ENCODE measurements at places on chromosomes 2 and 18.

DNA sequence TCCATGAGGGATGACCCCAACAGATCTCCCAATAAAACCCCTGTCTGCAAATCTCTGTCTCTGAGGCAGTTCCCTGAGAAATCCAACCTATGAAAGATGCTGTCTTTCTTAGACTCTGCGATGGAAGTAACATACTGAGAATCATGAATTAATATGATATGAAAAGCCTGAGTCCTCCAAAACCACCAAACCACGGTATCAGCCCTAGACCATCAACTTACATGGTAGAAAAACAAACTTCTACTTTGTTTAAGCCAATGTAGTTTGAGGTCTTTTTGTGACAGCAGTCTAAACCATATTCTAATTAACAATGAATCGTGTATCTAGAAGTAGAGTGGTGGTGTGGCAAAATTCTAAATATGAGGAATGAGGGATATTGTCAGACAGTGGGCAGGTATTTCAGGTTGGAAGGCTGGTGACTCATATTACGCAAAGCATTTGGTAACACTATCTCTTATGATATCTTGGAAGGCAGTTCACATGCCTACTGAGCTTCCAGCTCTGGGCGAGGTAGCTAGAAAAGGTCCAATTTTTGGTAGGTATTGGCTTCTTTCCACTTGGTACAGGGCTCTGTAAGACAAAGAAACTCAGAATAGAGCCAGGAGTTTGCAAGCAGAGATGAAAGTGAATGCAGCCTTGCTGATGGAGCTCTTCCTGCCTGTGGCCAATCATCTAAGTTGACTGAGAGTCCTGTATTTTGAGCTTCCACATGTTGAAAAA is 215.8 kb downstream of the ZFP36L2 start:
- ATAC-seq = no peak

GRCh38 chr18:46858290-46858689 is 59.0 kb downstream of the PIAS2 start:
- no peak for ATAC-seq

GRCh38 chr2:207920721-207921120 is 104.6 kb downstream of the PLEKHM3 start:
- no peak for ATAC-seq

DNA sequence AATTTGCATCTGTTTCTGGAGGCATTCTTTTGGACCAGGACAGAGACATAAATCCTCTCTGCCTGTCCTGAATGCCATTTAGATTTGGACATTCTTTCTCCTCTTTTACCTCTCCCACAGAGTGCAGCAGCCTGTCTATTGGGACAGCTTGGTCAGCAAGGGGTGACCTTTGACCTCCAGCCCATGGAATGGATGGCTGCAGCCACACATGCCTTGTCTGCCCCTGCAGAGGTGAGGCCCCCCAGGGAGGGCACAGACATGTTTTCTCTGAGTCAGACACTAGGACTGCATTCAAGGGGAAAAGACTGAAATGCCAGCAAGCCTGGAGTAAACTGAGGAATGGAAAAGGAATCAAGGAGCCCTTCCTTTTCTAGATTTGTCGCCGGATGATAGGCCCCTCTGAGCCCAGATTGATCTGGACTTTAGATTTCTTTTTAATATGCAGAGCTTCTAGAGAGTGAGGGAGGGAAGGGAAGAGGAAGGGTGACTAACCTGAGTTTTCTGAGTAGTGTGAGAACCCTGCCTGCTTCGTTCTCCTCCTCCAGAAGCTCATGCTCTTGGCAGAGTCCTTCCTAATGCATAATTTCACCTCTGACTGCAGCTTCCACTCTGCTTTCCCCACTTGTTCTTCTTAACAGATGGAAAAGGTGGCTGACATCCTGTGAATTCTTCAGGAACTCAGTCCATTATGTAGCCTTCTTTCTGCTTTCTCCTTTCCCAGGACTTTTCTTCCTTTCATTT is 16.1 kb upstream of the TTLL4 start:
- no peak for ATAC-seq

DNA sequence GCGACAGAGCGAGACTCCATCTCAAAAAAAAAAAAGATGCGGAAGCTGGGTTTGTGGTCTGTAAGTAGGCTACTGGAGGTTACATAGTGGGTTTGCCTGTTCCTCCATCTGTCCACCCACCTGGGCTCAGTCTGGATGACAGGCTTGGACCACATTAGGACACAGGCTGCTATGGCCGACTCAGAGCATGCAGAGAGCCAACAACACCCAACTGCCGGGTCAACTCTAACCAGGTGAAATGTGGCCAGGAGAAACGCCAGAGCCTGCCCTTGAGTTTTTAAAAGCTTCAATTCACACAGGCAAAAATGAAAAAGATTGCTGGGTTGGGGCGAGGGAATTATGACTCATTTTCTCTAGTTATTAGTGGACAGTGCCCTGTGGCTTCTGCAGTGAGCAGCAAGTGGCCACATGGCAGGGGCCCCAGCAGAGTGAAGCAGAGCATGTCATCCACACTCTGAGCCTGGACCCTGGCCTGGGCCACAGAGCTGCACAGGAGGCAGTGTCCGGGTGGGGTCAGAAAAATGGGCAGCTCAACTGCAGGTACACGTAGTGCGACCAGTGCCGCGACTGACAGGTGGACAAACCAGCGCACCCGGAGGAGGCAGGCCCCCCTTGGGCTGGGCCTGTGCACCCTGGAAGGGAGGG is 67.4 kb downstream of the BIN1 start:
- ATAC-seq = peak; percentile 96

- ATAC-seq = no peak
Measured at GRCh38 chr2:149816756-149817551, 229.4 kb upstream of the MMADHC start.

DNA sequence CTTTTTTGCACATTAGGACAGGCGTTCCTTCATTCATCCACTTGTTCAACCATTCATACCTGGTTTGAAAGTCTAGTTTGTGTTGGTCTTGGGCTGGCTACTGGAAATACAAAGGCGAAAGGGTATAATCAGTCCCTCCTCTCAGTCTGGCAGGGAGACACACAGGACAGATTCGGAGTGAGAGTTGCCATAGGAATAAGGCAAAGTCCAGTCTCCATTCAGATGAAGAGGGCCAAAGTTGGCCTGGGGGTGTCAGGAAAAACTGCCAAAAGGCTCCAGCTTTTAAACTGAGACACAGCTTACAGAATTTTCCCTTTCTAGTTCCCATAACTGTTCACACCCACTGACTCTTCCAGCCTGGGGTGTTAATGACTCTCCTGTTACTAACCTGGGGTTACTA is 96.3 kb upstream of the AQP4 start:
- ATAC-seq = no peak

DNA sequence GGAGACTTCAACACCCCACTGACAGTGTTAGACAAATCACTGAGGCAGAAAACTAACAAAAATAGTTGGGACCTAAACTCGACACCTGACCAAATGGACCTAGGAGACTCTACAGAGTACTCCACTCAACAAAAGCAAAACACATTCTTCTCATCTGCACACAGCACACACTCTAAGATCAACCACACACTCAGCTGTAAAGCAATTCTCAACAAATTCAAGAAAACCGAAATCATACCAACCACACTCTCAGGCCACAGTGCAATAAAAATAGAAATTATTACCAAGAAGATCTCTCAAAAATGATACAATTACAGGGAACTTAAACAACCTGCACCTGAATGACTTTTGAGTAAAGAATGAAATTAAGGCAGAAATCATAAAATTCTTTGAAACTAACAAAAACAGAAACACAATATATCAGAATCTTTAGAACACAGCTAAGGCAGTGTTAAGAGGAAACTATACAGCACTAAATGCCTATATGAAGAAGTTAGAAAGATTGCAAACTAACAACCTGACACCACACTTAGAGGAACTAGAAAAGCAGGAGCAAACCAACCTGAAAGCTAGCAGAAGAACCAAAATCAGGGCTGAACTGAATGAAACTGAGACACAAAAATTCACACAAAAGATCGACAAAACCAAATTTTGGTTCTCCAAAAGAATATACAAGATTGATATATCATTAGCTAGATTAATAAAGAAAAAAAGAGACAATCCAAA is 46.3 kb downstream of the RTTN start:
- ATAC-seq = no peak

- ATAC-seq = no peak
Measured at GRCh38 chr2:20073460-20073859, 22.0 kb upstream of the LAPTM4A start.

DNA sequence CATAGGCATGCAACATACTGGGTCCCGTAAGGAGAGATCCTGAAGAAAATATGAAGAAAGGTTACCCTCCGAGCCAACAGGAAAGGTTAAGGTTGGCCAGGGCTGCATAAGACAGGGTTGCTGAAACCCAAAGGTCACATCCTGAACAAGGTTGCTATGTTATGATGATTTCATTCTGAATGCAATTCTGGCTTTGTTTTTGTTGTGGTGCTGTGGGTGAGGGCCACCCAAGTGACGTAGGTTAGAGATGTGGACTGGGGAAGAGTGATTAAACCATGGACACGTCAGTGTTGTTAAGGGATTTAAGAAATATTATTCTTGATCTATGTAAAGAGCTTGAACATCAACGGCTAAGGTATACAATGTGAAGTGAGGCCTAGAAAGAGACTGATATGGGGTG is 60.0 kb downstream of the ZEB2 start:
- ATAC-seq = peak; percentile 78

- no peak for ATAC-seq
Measured at GRCh38 chr18:79887181-79888000, 64.1 kb downstream of the SLC66A2 start.

GRCh38 chr18:75624869-75625268 is 197.4 kb upstream of the SMIM21 start:
- no peak for ATAC-seq

GRCh38 chr2:231325826-231326225 is 69.7 kb upstream of the B3GNT7 start:
- no peak for ATAC-seq

- ATAC-seq = no peak
Measured at GRCh38 chr2:111235192-111236015, 114.7 kb downstream of the BCL2L11 start.

DNA sequence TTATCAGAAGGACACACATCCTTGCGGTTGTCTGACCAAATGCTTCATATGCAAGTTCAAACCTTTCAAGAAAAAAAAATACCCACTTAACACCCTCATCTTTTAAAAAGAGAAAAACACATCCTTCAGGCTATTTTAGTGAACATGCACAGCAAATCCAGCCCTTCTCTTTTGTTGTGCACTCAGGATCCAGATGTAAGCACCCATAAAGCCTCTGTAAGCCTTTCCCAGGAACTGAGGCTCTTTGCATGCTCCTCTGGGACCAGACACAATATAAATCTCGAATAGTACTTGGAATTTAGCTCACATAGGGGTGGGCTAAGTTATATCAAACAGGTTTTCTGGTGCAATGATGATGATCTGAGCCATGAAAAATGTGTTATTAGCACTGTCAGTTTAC is 308.8 kb upstream of the FAM98A start:
- no peak for ATAC-seq

- ATAC-seq = no peak
Measured at GRCh38 chr18:61755555-61755954, 137.3 kb downstream of the RNF152 start.

GRCh38 chr2:31354837-31355236 is 59.7 kb downstream of the XDH start:
- no peak for ATAC-seq

GRCh38 chr2:1741851-1742250 is 2.5 kb downstream of the PXDN start:
- ATAC-seq = no peak

GRCh38 chr2:147501968-147502367 is 342.9 kb upstream of the ACVR2A start:
- no peak for ATAC-seq

- no peak for ATAC-seq
Measured at GRCh38 chr2:234025891-234026401, 24.6 kb upstream of the SPP2 start.

DNA sequence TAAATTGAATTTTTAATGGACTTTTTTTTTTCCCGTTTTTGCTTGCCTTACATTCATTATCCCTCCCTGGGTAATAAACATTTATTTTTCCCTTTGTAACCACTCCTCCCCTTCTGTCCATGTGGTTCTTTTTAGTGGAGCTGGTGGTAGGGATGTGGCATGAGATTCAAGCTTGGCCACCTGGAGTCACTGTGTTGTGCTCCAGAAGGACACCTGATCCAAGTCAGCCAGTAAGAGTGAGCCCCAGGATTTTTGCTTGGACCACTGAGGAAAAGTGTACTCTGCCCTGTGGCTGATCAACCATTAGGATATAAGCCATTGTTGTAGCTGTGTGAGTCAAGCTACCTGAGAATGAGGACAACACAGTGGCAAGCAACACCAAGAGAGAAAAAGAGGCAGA is 11.1 kb upstream of the ACTR3 start:
- ATAC-seq = no peak

GRCh38 chr2:74104839-74105238 is 42.9 kb downstream of the BOLA3 start:
- no peak for ATAC-seq

DNA sequence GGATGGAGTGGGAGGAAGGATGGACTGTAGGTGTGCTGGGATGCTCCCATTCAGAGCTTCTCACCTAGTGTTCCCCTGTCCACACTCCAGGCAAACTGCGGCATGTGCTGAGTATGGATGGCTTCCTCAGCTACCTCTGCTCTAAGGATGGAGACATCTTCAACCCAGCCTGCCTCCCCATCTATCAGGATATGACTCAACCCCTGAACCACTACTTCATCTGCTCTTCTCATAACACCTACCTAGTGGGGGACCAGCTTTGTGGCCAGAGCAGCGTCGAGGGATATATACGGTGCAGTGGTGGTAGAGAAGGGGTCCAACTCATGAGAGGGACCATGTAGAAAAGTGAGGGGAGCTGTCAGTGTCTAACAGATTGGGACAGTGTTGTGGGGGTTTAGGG is 20.2 kb downstream of the PLCD4 start:
- ATAC-seq = peak; percentile 59

DNA sequence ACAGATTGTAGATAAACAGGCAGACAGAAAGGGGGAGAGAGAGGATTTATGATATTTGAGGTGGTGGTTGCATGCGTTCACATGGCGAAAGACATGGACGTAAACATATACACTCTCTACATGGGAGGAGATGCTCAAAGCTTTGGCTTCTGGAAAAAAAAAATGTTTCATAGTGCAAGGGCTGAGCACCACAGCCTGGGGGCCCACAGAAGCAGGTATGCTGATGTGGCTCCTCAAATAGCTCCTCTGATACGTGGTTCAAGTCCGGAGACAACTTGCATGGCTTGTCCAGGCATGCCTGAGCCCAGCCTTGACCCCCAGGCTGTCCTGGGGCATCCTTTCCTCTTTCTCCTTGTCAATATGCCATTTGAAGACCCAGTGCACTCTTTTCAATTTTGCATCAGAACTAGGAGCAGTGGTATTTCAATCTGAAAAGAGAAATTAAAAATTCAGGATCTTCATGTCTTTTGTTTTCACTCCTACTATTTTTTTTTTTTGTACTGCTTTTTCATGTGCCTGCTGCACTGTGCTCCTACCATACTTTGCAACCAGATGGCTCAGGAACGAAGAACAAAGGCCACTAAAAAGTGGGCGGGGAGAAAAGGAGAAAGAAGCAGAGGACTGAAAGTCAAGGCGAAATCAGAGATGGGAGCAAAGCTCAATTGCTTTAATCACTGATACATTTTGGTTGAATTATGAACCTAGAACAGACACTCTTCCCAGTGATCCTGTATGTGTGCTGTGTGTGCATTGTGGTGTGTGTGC is 495.7 kb upstream of the TCF4 start:
- no peak for ATAC-seq

GRCh38 chr2:229416116-229416694 is 145.1 kb upstream of the PID1 start:
- no peak for ATAC-seq

Data from activated T-helper 17 cell treated with anti-CD3 and anti-CD28 coated beads, Interleukin-2, amount 50 U/mL, for 72 hours (primary cell).